Natural killer cell treated with Interleukin-12 subunit alpha and Interleukin-12 subunit beta and Interleukin-15 and Interleukin-18, amount 100 ng/mL, for 72 hours (primary cell): ENCODE measurements at places on chromosomes 2 and 18. TPM values are rescaled to one million over a fixed set of nuclear protein-coding genes. Genes with fewer than 3 reads are reported as not detected.

GRCh38 chr2:222595581-222595980 lies 60.3 kb downstream of the FARSB start:
- DNase-seq, result no peak

- no peak for DNase-seq
These were observed 127.4 kb downstream of the TGIF1 start for GRCh38 chr18:3577281-3577855.

GRCh38 chr2:230011617-230012016 lies 57.1 kb downstream of the SLC16A14 start:
- no peak for DNase-seq

GRCh38 chr2:144944546-144945220 lies 424.8 kb upstream of the ZEB2 start:
- DNase-seq, result no peak

DNA sequence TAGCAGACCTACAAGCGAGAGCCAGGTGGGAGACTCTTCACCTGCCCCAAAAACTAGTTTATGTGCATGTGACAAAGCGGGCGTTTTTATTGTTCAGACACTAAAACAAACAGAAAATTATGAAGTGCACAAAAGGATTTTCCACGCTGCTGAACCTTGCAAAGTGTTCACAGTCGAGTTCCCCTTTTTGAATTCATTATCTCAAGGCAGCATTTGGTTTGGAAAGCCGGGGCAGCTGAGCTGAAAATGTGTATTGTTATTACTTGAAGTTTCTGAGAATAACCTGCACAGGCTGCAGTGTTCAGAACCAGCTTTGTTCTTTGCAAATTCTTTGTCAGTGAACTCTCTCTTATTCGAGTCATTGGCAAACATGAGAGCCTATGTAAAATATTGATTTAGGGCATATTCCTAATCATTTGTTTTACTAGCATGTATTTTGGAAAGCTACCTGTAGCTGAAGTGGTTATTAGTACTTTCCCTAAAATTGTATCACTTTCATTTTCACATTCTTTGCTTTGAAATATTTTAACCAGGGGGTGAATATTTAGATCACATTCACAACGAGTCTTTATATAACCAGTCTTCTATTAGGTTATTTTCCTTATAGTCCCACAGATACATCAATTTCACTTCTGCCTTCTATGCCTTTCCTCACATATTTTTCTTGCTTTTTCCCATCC lies 59.5 kb downstream of the LRRTM1 start:
- DNase-seq, result no peak

GRCh38 chr2:153235516-153235915 lies 243.0 kb downstream of the RPRM start:
- DNase-seq, result no peak

GRCh38 chr18:55248495-55248894 lies 289.2 kb upstream of the CCDC68 start:
- no peak for DNase-seq

GRCh38 chr2:62369541-62370202 lies 136.3 kb downstream of the TMEM17 start:
- no peak for DNase-seq

GRCh38 chr2:201795607-201796477 lies 10.5 kb upstream of the CDK15 start:
- no peak for DNase-seq

- no peak for DNase-seq
These were observed 66.4 kb downstream of the CYB5A start for GRCh38 chr18:74225193-74225840.

- DNase-seq, result no peak
These were observed 440.7 kb downstream of the MTX2 start for GRCh38 chr2:176709991-176710390.

DNA sequence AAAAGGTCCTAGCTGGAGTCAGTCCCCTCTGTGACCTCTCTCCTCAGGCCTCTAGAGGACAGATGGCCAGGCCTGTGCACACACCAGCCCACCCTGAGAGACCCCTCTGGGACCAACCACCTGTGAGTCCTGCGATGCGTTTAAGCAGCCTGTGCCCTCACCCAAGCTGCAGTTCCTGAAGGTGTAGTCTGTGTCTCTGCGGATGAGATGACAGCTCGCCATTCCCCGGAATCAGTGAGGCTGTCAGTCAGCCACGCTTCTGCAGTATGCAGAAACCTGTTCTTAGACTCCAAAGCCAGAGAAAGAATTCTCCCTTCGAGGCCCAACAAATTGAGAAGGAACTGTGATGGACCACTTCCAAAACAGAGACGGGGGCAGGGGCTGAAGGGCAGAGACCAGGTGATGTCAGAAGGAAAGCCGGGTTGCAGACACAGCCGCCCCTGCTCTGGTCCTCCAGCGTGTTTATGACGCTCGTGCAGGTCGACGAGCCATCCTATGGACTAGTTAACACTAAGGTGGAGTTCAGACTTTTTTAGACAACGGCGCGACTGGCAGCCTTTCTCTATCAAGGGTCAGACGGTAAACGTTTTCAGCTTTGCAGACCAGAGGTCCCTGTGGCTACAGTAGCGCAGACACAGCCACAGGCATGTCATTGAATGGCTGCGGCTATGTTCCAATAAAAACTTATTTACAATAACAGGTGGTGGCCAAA lies 10.2 kb downstream of the MTERF4 start:
- no peak for DNase-seq

DNA sequence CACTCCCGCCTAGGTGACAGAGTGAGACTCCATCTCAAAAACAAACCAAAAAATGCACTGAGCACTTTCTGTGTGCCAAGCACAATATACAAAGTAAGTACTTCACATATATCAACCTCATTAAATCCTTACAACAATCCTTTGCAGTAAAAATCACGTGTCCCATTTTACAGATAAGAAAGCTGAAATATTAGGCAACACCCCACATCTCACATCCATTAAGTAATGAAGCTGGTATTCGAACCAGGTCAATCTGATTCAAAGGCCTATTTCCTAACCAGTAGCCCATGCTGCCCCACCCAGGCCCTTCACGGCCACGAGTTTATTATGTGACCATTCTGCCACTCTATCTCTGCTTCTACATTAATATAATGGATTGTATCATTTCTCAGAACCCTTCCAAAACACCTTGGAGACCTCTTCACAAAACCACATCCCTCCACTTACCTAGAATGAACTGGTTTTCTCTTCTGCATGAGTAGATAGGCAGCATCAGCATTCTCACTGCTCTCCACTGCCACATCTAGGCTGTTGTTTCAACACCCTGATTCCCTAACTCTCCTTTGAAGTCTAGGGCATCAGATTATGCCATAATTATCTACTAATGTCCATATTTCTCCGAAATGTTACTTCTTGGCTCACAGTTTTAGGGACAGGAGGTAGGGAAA lies 3.1 kb upstream of the EXOC6B start:
- DNase-seq, result no peak

DNA sequence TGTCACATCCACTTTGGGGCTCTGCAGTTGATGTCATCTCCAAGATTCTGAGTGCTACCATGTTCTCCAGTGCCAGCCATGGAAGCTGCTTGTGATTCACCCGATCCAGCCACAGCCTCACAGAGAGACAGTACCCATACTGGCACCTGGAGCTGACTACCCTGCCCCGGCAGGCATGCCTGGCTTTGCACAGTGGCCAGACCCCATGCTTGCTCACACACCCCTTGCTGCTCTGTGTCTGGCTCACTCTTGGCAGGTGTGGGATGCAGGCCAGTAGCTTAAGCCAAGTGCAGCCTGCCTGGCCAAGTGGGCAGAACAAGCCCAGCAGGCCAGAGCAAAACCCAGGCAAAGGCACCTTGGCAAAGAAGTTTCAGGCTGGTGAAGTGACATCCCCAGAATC lies 828.4 kb upstream of the VRK2 start:
- no peak for DNase-seq

DNA sequence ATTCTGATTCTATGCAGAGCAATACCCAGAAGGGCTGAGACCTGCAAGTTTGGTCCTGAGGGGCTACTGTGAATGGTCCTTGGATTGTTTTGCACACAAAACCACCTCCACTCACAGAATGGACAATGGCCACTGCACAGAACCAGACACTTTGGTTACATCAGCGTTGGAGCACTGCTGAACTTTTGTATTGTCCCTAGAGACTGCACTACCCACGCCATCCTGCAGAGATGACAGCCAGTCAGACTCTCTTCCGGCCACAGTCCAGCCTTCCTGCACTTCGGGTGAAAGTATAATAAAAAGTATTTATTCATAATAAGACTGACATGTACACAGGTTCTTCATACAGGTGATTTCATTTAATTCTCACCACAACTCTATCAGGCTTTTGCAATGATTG lies 35.7 kb downstream of the CELF4 start:
- DNase-seq, result no peak

The MC2R gene
- total RNA-seq, result not detected

The SP140 gene
- total RNA-seq, result 55.3 TPM

The DOK6 gene
- not detected for total RNA-seq

The C2orf66 gene
- 0.21 TPM for total RNA-seq

The FBLN7 gene
- total RNA-seq, result 0.38 TPM
